ENCODE measurements at places on chromosomes 11 and 22.

- DNase-seq: no peak
Observed at GRCh38 chr22:34814260-34815025, 251.5 kb upstream of the ISX start.

GRCh38 chr11:2477936-2478335 is 33.1 kb downstream of the KCNQ1 start:
- DNase-seq: no peak

DNA sequence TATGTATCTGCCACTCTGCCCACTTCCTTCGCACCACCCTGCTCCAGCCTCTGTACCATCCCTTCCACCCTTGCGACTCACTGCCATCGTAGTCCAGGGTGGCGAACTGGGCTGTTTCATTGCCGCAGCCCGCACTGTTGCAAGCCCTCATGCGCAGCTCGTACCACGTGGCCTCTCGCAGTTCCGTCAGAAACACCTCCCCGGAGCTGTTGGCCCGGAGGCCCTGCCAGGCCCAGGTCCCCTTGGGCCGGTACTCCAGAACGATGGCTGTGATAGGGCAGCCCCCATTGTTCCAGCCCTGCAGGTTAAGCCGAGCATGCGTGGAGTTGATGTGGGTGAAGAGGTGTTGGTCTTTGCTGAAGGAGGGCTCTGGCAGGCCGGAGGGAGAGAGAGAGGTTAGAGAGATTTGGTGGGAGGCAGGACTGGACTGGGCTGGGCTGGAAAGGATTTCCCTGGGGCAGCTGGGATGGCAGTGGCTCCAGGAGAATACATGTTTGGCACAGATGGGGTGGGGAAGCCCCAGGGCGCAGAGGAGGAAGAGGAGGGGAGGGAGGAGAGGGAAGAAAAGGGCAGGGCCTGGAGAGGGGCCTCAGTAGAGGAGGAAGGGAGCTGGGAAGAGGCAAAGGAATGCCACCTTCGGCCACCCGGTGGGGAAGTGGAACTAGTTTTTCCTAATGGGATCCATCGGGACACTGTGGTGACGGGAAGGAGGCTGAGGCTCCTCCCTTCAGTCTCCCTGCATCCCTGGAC is 109.6 kb downstream of the CEP164 start:
- no peak for DNase-seq

DNA sequence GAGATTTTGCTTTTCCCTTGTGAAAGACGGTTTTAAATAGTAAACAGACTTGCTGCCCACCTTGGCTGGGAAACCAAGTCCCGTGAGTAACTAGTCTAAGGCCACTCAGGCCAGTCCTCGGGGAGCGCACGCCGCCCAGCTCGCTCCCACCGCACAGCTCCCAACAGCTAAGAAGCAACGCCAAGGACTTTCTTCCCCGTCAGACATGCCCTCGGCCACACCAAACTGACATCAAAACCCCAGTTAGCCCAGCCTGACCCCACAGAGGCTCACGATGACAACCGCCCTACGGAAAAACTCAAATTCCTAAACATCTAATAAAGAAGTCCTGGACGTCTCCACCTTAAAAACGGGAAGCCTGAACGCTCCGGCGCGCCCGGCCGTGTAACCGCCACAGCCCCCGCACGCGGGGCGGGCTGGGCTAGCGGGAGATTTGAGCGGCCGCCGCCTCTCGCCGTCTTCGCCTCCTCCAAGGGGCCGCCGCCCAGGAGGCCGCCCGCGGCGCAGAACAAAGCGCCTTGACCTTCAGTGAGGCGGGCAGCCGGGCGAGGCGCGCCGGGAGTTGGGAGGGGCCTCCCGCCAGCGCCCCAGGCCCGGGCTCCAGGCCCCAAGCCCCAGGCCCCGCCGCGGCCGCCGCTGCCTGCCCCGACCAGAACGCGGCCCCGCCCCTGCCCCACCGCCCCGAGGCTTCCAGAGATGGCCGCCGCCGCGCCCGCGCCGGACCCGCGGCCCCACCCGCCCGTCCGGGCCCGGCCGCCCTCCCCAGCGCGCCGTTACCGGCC is 486 bp downstream of the NAP1L4 start:
- DNase-seq: no peak

DNA sequence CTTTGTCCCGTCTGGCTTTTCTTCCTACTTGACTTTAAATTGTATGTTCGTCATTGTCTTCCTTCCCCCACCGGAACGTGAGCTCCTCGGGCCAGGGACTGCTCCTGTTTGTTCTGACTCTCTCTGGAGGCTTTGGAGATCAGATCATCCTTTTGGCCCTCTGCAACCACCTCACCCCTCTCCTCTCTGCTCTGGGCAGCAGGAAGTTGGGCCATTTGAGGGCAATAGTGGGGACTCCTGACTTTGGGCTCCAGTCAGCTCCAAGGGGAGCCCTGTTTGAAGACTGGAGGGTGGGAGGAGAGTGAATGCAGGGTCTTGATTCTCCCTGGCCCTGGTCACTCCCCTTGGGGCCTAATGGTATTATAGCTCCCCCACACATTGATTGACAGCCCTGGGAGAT is 186.3 kb upstream of the B3GAT1 start:
- no peak for DNase-seq

DNA sequence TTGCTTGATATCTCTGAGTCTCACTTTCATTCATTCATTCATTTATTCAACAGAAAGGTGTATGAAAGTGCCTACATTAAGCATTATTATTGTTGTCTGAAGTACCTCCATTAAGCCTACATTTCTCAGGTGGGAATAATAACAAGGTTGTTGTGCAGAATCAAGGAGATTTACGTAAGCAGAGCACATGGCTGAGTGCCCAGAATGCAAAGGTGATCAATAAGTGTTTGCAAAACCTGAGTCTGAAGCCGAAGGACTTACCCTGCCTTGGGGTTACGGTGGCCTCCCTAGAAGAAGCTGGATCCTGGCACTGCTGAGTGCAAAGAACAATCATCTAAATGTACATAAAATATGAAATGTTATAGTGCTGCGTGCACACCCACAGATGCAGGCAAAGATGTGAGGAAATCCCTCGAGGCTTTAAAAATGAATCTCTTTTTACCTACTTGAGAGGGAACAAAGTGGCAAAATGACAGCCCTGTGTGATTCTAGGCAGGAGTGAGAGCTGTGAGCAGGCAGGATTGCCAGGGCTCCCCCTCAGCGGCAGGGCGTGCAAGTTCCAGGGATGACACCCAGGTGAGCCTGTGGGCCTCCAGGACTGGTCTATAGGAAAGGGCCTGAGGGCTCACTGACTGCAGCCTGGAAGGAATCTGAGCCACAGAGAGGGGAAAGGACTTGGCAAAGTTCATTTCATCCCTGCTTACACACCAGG is 133.1 kb upstream of the TBCEL start:
- no peak for DNase-seq

DNA sequence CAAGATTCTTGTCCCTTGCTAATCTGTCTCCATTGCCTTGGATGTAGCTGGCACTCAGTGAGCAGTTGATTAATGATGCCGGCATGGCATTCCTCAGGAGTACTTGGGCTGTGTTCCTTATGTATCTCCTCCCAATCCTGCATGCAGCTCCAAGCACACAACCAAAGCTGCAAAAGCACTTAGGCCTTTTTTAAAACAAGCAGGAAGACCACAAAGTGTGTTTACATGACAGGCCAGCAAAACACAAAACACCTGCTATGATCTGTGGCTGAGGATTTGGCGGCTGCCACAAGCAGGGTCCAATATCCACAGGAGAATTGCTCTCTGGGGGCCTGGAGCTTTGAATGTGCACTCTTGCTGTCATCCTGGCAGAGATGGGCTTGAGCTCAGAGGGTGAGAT is 8.9 kb downstream of the ABTB2 start:
- no peak for DNase-seq
